ENCODE measurements at places on chromosomes 3 and 15.

DNA sequence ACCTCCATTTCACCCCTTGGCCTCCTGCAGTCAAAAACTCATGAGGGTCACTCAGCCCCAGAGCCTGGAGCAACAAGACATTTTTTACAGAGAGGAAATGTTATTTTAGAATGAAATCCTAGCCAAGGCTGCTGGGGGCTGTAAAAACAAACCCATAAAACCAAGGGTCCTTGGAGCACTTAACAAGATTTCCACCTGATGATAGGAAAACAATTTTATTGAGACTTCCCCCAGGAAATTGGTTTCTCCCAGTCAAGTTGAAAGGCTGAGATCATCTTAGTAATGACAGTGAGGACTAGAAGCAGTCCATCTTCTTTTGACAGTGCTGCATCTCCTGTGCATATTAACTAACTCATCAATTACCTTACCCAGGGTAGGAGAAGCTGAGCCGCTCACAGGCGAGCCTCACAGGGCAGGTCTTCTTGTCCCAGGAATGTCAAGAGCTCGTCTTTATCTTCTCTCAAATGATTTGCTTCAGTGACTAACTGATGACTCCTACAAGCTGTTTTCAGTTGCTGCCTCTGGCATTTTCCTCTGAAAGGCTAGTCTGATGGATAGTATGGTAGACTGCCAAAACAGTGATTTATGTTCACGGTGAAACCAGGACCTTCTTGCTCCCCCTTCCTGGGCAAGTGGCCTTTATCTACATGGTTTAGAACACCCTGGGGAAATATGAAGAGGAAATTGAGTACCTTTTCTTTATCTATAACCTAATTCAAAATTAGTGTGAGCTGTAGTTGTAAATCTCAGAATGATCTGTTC lies 34.6 kb upstream of the AEN start:
- no peak for DNase-seq

GRCh38 chr3:190019006-190019405 lies 101.7 kb downstream of the P3H2 start:
- DNase-seq, result no peak

DNA sequence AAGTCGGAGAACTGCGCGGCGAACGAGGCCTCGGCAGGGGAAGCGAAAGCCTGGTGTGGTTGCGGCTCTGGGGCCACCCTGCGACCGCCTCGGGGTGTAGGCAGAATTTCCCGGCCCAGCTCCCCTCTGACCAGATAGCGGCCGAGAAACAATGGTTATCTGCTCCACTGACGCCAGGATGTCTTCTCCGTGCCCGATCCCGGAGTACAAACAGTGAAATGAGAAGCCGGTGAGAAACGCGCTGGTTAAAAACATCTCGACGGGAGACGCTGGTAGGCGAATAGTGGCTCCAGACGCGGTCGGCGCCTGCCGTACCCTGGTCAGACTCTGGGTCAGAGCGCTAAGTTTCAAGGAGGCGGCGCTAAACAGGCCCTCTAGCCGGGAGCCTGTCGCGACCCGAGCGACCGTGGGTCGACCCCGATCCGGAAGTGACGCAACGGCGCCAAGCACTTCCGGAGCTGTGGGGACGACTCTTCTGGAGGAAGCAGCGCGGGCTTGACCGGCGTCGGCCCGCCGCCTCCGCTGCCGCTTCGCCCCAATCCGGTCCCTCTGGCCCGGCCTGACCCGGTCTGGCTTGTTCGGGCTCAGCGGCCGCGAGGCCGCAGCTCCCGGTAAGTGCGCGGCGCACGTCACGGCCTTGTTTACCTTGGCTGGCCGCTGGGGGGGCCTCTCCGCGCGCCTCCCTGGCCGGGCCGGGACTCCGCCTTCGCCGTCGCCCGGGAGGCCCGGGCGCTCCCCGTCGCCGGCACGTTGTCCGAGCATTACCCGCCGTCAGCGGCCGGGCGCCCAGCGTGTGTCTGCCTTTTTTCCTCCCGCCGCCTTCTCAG lies at the start of gene ARIH2:
Gene ARIH2 (plus strand): TSS at position 455 of the 827 bp plus-strand sequence. CDS start 8,717 bp downstream, outside the sequence.
- DNase-seq, result peak; percentile 97

DNA sequence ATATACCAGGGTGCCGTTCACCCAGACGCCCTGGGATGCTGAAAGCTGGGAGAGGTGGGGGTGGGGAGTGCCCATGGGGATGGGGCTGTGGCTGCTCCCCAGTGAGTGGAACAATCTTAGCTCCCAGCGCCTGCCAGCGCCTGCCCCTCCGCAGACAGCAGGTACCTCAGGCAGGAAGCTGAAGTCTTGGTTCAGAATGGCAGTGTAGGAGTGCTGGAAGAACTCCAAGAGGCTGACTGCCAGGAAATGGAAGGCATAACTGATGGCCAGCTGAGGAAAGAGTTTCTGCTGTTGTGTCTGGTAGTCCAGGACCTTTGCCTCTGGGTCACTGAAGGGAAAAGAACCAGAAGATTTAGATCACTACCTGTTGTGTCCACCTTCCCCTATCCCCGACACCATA lies 8.4 kb downstream of the ACOX2 start:
- peak; percentile 27 for DNase-seq

DNA sequence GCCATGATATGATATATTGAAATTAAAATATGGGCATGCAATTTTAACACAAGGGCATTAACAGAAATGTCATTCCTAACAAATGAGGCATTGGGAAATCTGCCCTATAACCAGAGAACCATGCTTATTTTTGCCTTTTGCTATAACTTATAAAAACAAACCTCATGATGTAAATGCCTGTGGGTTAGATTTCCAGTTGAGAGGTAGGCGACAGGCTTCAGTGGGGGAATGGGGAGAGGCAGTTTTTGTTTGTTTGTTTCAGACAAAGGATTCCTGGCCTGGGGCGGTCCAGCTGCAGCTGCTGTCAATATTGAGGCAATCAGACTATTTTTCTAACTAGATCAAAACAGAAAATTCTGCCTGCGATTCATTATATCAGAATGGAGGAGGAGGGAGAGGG lies 490.4 kb upstream of the CFAP20DC start:
- DNase-seq, result no peak

GRCh38 chr3:52817860-52818259 lies 12.6 kb downstream of the ITIH4 start:
- no peak for DNase-seq

GRCh38 chr15:57025264-57025926 lies 107.0 kb downstream of the TCF12 start:
- DNase-seq, result no peak

GRCh38 chr3:149003653-149004305 lies 12.4 kb downstream of the GYG1 start:
- DNase-seq, result no peak

DNA sequence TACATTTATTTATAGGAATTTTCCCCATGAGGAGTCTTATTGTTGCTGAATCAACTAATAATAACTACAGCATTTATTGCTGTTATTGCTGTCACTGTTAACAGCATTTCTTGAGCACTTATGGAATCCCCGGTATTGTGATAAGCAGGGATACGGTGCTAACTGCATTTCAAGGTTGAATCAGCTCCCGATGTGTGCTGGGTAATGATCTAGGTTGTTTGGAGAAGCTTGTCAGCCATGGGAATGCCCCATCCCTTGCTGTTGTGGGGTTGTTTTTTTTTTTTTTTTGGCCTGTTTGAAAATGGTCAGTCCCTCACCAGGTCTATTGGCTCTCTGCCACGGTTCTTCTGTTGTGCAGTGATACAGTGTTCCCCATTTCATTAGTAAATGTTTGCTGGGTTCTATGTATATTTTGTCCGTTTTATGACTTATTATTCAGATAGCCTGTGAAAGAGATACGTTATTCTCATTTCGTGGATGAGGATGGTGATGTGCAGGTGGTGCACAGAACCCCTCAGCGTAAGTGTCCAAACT lies 48.5 kb downstream of the MED12L start:
- DNase-seq, result no peak

DNA sequence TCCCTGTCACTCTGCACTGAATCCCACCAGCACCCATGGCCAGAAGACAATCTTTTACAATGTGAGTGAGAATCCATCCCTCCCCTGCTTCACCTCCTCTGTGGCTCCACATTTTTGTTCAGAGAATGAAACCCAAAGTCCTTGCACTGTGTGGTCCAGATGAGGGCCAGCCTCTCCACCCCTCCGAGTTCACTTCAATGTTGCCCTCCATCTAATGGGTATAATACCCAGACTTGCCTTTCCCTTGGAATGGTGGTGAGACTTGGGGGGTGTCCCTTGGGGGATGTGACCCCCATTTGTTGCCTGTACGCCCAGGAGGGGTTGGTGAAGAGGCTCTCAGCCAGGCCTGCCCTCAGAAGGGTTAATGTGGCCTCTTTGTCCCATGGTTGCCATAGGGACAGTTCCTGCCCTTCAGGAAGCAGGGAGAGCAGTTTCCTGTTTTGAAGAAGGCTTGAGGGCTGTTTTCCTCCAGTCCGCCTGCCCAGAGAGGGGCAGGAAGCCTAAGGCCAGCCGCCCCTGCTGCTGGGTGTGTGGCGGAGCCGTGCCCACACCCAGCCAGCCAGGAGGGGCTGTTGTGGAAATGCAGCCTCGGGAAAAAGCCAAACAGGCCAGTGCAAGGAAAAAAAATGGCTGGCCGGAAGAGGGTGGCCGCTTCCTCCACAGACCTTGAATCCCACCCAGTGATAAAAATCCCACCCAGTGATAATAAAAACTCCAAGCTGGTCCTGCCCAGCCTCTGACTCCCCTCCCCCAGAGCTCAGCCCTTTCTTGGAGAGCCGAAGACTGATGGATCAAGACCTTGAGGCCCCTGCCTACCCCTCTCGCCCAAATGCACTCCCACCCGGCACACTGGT lies 14.6 kb upstream of the FGD5 start:
- DNase-seq, result peak; percentile 60

DNA sequence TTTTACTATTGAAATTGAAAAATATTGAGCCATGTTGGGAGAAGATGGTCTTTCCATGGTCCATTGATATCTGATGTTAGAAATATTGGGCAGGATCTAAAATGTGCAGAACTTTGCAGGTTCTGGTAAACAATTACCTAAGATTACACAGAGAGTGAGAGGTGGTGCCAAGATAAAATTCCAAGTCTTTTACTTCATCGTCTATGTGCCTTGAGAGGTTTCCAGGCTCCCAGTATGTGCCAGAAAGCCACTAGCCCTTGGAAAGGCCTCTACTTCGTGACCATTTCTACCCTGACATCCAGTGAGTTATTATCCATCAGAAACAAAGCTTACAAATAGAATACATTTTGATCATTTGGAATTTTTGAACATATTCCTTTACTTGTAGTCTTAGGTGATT lies 27.6 kb downstream of the CD200 start:
- DNase-seq, result no peak

Measured in umbilical cord (tissue), 2 donors.